ENCODE measurements at places on chromosomes 1 and 21. TPM values are rescaled to one million over a fixed set of nuclear protein-coding genes. Genes with fewer than 3 reads are reported as not detected.

The FAM72C gene
- 0.46 TPM for total RNA-seq

The FAM43B gene
- total RNA-seq: 0.89 TPM

The RIPPLY3 gene
- not detected for total RNA-seq

The NOS1AP gene
- 1.0 TPM for total RNA-seq

The SLC5A9 gene
- not detected for total RNA-seq

The FAM167B gene
- total RNA-seq: 5.3 TPM

The LENEP gene
- not detected for total RNA-seq

The SPATA46 gene
- total RNA-seq: not detected

The FHAD1 gene
- total RNA-seq: 1.4 TPM

The GJA8 gene
- total RNA-seq: not detected

The LYPD8 gene
- 0.24 TPM for total RNA-seq

The IGSF3 gene
- 0.50 TPM for total RNA-seq

The GBP6 gene
- total RNA-seq: 0.77 TPM

The STIL gene
- total RNA-seq: 1.7 TPM
